Activated CD8-positive, alpha-beta memory T cell treated with anti-CD3 and anti-CD28 coated beads, Interleukin-2, amount 10 ng/mL, durations not matched to agents 7 days and 5 days (primary cell): ENCODE measurements at places on chromosomes 1 and 21. TPM values are rescaled to one million over a fixed set of nuclear protein-coding genes. Genes with fewer than 3 reads are reported as not detected.
A peak's percentile ranks its signal among the peaks of the same experiment; 100 is the strongest.

DNA sequence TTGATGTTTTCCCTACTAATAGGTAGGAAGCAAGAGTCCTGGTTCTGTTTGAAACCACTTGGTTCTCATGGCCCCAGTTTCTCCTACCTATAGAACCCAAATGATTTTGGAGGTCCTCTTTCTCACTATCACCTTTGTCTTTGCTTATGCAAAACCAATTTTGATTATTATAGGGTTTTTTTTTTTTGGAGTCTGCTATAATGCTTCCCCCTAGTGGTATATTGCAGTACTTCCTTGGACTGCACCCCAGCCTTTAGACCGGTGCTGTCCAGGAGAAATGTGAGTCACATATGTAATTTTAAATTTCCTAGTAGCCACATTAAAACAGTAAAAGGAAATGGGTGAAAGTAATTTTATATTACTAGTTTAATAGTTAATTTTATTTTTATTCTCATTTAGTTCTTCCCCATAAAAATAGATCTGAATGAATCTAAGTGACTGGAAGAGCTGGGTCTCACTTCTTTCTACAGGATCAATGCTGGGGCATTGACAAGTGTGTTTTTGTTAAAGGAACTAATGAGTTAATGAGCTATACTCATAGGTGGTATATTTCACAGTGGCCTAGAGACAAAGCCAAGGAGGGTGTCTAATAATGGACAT, 10.6 kb downstream of the FCMR start:
- peaks cover 11% of the 10 kb centered on the region for H3K36me3 ChIP-seq
- peaks cover 4% of the 10 kb centered on the region for H3K27me3 ChIP-seq
- no peak overlapping the region for H3K27ac ChIP-seq
- DNase-seq, result peak; percentile 54
- peaks cover 33% of the 10 kb centered on the region for H3K4me1 ChIP-seq

DNA sequence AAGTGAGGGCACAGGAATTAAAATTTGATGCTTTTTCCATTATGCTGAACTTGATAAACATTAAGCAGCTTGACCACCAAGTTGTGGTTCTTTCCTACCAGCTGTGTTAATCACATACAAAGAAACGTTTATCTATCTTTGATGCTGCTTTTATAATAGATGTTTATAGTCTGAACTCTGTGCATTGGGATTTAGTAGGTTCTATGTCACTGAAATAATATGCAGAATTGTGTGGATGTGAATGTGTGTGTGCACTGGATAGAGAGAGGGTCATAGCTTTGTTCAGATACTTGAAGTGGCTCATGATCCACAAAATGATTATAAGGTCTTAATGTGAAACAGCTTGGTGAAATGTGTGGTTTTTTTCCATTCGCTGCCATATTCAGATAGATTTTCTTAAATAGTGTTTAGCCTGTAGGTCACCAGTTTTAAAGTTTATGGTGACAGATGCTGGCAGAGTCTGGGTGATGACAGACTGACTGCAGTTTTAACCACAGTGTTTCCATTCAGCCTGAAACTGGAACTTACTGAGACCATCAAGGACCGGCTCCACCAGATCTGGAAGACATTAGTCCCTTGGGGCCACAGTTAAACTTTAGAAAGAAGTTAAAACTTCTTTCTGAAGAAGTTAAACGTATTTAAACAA, 10.2 kb downstream of the DDI2 start:
- peaks cover 33% of the 10 kb centered on the region for H3K36me3 ChIP-seq
- H3K27me3 ChIP-seq, result no peaks in the 10 kb centered on the region
- H3K4me3 ChIP-seq, result no peak overlapping the region
- H3K27ac ChIP-seq, result peak overlapping the region; percentile 48
- DNase-seq, result no peak

DNA sequence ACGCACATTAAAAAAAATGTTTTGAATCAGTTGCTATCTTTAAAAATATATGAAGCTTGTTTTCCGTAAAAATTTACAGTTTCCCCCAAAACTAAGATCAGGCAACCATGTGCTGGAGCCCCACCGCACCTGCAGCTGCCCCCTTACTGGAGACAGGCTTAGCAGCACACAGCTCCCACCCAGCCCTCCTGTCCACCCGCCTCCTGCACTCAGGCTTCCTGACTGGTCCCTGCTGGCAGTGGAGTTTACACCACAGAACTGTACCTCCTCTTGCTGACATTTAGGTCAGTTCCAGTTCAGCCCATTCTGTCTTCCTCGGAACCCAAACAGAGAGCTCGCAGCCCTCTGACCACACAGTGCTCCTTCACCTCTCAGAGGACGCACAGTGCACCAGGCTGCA, 2.1 kb downstream of the GPR161 start:
- peaks cover 3% of the 10 kb centered on the region for H3K36me3 ChIP-seq
- no peak overlapping the region for H3K27ac ChIP-seq
- DNase-seq, result no peak

DNA sequence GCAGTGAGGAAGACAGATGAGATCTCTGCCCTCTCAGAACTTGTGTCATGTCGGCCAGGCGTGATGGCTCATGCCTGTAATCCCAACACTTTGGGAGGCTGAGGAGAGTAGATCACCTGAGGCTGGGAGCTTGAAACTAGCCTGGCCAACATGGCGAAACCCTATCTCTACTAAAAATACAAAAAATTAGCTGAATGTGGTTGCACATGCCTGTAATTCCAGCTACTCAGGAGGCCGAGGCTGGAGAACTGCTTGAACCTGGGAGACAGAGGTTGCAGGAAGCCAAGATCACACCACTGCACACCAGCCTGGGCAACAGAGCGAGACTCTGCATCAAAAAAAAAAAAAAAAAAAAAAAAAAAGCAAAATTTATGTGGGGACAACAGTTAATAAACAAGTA, 40.9 kb upstream of the RALGPS2 start:
- no peak overlapping the region for H3K4me3 ChIP-seq
- no peak for DNase-seq
- H3K27ac ChIP-seq, result no peak overlapping the region
- H3K36me3 ChIP-seq, result no peaks in the 10 kb centered on the region
- H3K27me3 ChIP-seq, result no peaks in the 10 kb centered on the region
- no peaks in the 10 kb centered on the region for H3K4me1 ChIP-seq

GRCh38 chr1:3240524-3241235, 171.7 kb downstream of the PRDM16 start:
- no peak overlapping the region for H3K4me3 ChIP-seq
- no peaks in the 10 kb centered on the region for H3K27me3 ChIP-seq
- no peak for DNase-seq
- no peak overlapping the region for H3K27ac ChIP-seq
- H3K36me3 ChIP-seq, result no peaks in the 10 kb centered on the region

DNA sequence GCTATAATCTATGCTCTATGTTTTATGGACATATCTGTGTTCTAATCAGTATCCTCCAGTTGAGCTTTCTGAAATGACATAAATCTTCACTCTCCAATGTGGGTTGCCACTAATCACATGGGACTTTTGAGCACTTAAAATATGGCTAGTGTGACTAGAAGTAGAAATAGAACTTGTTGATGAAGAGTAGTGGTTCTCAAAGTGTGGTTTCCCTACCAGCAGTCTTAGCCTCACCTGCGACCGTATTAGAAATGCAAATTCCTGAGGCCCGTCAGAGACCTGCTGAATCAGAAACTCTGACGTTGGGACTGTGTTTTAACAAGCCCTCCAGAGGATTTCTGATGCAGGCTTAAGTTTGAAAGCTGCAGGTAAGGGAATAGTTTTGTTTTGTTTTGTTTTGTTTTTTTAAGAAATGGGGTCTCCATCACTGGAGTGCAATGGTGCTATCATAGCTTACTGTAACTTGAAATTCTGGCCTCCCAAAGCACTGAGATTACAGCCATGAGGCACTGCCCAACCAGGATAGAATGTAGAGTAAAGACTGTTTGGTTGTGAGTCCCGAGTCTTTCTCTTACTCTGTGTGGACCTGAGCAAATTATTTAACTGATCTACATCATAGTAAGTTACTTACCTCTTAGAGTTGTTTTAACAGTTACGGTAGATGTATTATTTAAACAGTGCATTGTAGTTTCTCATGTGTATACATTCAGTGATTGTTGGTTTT, 21.7 kb downstream of the GLRX2 start:
- H3K36me3 ChIP-seq, result peaks cover 50% of the 10 kb centered on the region
- H3K27me3 ChIP-seq, result no peaks in the 10 kb centered on the region
- H3K27ac ChIP-seq, result no peak overlapping the region
- H3K4me3 ChIP-seq, result no peak overlapping the region
- H3K4me1 ChIP-seq, result no peaks in the 10 kb centered on the region
- DNase-seq, result no peak

- peaks cover 2% of the 10 kb centered on the region for H3K4me1 ChIP-seq
- DNase-seq, result no peak
- no peak overlapping the region for H3K4me3 ChIP-seq
- peaks cover 17% of the 10 kb centered on the region for H3K27me3 ChIP-seq
- peaks cover 3% of the 10 kb centered on the region for H3K36me3 ChIP-seq
These were observed 39.5 kb upstream of the RGS16 start for GRCh38 chr1:182643699-182644098.

DNA sequence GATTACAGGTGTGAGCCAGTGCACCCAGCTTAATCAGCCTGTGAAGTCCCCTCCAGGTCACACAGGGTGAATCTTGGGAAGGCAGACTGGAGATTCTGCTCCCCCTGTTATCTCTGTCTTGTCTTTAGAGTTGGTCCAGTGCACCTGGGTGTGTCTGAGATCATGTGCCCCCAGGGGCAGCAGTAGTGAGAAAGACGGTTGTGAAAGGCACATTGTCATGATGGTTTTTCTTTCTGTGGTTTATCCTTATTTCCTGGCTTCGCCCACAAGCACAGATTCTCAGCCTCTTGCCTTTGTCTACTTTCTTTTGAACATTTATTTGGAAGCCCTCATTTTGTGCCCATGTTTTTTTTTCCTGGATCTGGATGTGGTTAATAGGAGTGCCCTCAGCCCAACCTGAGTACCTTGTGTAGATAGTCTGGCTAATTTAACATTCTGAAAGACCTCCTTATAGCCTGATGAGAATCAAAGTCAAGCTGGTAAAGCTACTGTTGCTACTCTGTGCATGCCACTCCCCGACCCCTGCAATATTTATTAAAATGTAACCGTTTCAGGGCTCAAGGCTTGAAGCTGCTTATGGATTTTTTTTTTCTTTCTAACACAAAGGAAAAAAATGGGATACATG, 23.7 kb downstream of the UCK2 start:
- no peaks in the 10 kb centered on the region for H3K27me3 ChIP-seq
- DNase-seq, result peak; percentile 54
- peak overlapping the region; percentile 54 for H3K27ac ChIP-seq
- peaks cover 8% of the 10 kb centered on the region for H3K36me3 ChIP-seq

- H3K27me3 ChIP-seq, result no peaks in the 10 kb centered on the region
- peaks cover 54% of the 10 kb centered on the region for H3K36me3 ChIP-seq
- no peak for DNase-seq
- no peaks in the 10 kb centered on the region for H3K4me1 ChIP-seq
- H3K27ac ChIP-seq, result no peak overlapping the region
- no peak overlapping the region for H3K4me3 ChIP-seq
These were observed 35.8 kb downstream of the S100B start for GRCh38 chr21:46569081-46569480.

DNA sequence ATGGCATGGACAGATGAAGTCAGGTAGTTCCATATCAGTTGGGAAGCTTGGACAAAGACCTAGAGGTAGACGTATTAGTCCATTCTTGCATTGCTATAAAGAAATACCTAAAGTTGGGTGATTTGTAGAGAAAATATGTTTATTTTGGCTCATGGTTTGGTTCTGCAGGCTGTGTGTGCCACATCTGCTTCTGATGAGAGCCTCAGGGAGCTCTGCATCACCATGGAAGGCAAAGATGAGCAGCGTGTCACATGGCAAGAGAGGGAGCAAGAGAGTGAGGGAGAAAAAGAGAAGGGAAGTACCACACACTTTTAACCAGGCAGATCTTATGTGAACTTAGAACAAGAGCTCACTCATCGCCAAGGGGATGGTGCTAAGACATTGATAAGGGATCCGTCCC, 9.0 kb downstream of the TSACC start:
- peaks cover 45% of the 10 kb centered on the region for H3K27me3 ChIP-seq
- H3K27ac ChIP-seq, result no peak overlapping the region
- no peak for DNase-seq
- no peaks in the 10 kb centered on the region for H3K36me3 ChIP-seq

GRCh38 chr21:32200029-32200428, 78.8 kb downstream of the MIS18A start:
- H3K4me3 ChIP-seq, result no peak overlapping the region
- H3K27me3 ChIP-seq, result peaks cover 4% of the 10 kb centered on the region
- DNase-seq, result no peak

DNA sequence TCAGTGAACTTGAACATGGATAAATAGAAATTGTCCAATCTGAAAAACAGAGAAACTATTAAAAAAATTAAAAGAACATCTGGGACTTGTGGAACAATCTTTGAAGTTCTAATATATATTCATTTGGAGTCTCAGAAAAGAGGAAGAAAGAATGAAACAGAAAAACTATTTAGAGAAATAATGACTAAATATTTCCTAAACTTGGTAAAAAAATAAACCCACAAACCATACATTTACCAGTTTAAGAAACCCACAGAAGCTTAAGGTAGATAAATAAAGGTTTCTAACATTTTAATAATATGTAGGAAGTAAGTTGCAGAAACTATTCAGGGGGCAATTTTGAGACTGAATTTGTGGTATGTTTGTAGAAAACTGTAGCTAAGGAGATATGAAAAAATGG, 437.8 kb downstream of the PTBP2 start:
- H3K36me3 ChIP-seq, result peaks cover 2% of the 10 kb centered on the region
- H3K27me3 ChIP-seq, result no peaks in the 10 kb centered on the region
- no peak for DNase-seq
- H3K27ac ChIP-seq, result no peak overlapping the region

DNA sequence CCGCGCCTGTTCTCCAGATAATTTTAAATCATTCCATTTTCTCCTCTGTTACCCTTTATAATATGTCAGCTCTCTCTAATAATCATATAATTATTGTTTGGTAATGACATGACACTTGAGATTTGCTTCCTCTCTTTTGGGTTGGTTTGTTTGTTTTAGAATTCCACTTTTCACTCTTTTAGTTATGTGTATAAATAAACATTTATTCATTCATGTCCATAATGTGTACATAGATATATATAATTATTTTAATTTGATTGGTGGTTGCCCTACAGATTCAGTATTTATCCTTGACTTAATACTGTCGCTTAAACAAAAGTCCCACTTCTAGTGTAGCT, 93.4 kb upstream of the FMN2 start:
- peaks cover 2% of the 10 kb centered on the region for H3K36me3 ChIP-seq
- peaks cover 2% of the 10 kb centered on the region for H3K4me1 ChIP-seq
- H3K27ac ChIP-seq, result no peak overlapping the region
- DNase-seq, result no peak
- H3K27me3 ChIP-seq, result peaks cover 38% of the 10 kb centered on the region

GRCh38 chr1:211892577-211892976, 62.0 kb upstream of the LPGAT1 start:
- no peak for DNase-seq
- no peaks in the 10 kb centered on the region for H3K36me3 ChIP-seq
- no peak overlapping the region for H3K27ac ChIP-seq
- H3K4me3 ChIP-seq, result no peak overlapping the region

The JAM2 gene
- total RNA-seq, result 0.37 TPM

The TNFRSF18 gene
- 156 TPM for total RNA-seq

The ZNF124 gene
- total RNA-seq, result 18.6 TPM

The IGSF3 gene
- total RNA-seq, result 0.91 TPM

The DCDC2B gene
- total RNA-seq, result not detected

The LDLRAD1 gene
- total RNA-seq, result not detected
